ENCODE measurements at places on chromosomes 1 and 21.

DNA sequence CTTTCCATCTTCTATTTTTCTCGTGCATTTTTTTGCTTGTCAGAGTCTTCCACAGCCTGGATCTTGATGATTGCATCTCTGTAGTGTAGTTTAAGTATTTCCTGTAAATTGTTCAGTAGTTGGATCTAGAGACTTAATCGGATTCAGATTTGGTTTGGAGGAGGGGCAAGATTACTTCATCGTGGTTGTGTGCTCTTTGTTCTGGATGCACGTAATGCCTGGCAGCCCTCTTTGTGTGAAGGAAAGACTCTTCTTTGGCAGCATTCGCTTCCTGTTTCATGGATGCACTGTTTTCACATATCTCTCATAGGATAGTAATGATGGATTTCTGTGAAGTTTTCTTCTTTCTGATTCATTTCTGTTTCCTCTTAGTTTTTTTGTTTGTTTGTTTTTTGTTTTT lies 14.2 kb downstream of the SEMA4A start:
- H3K27me3 ChIP-seq, result no peaks in the 10 kb centered on the region
- no peak overlapping the region for H3K4me3 ChIP-seq
- no peak overlapping the region for H3K27ac ChIP-seq
- H3K4me1 ChIP-seq, result no peaks in the 10 kb centered on the region

- H3K4me3 ChIP-seq, result no peak overlapping the region
- no peak overlapping the region for H3K27ac ChIP-seq
- no peaks in the 10 kb centered on the region for H3K27me3 ChIP-seq
- H3K36me3 ChIP-seq, result no peaks in the 10 kb centered on the region
- H3K4me1 ChIP-seq, result no peaks in the 10 kb centered on the region
- no peak for DNase-seq
Observed at GRCh38 chr1:219138747-219139146, 34.9 kb upstream of the LYPLAL1 start.

DNA sequence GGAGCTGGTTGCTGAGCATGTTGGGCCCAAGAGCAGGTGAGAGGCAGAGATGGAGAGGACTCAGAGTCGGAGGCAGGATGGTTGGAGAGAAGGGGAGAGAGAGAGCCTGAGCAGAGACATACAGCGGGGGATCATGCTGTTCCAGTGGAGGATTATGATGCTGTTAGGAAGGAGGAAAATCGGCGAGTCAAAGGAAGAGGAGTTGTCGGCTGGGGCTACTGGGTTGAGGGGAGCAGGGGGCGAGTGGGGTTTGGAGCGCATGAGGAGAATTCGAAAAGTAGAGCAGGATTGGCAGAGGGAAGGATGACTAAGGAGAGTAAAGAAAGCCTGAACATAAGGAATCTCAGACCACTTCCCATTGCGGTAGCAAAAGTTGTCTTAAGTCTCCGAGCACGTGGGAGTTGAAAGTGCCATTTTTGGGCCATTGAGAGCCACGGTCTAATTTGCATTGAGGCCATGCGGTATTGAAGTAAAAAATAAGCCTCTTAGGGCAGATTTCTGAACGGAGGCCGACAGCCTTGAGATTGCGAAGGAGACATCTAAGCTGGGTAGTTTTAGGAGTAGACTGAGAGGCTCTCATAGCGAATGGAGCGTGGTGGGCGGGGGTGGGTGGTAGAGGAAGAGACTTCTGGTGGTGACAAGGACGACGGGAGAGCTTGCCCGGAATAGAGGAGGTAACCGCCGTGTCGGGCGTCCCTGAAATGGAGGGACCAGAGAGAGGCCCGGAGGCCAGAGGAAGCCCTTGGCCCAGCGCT lies 140.4 kb upstream of the ETV3 start:
- H3K36me3 ChIP-seq, result no peaks in the 10 kb centered on the region
- no peak for DNase-seq
- no peaks in the 10 kb centered on the region for H3K4me1 ChIP-seq
- no peak overlapping the region for H3K27ac ChIP-seq
- H3K4me3 ChIP-seq, result no peak overlapping the region
- peaks cover 3% of the 10 kb centered on the region for H3K27me3 ChIP-seq

- no peaks in the 10 kb centered on the region for H3K4me1 ChIP-seq
- no peaks in the 10 kb centered on the region for H3K27me3 ChIP-seq
Observed at GRCh38 chr21:29441651-29442050, 142.9 kb downstream of the BACH1 start.

GRCh38 chr1:34060901-34061415 lies 104.1 kb downstream of the CSMD2 start:
- no peak overlapping the region for H3K4me3 ChIP-seq
- no peak for DNase-seq
- H3K4me1 ChIP-seq, result no peaks in the 10 kb centered on the region
- no peaks in the 10 kb centered on the region for H3K27me3 ChIP-seq
- no peak overlapping the region for H3K27ac ChIP-seq
- H3K36me3 ChIP-seq, result peaks cover 26% of the 10 kb centered on the region

DNA sequence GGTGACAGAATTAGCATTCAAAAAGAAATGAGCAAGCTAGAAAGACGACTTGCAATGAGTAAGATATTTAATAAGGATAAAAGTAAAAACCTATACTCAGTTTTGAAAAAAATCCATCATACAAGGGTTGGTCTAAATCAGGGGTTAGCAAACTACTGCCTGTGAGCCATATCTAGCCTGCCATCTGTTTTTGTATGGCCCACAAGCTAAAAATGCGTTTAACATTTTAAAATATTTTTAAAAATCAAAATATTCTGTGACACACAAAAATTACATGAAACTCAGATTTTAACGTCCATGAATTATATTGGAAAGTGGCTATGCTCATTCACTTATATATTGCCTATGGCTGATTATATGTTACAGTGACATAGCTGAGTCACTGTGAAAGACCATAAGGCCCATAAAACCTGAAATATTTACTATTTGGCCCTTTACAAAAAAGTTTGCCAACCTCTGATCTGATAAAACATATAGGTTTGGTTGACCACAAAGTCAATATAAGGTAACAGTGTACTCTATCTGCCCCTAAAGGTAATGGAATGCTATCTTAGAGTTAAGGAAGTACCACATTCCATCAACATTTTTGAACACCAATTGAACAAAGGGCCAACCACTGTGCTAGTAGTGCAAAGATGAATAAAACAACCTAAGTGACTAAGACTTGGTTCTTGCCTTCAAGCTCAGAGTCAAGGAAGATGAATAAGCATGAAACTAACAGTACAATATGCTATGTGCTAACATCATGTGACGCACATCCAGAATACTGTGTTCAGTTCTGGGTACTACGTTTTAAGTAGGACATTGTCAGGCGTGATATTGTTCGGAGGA lies 3.2 kb downstream of the IFT25 start:
- no peaks in the 10 kb centered on the region for H3K4me1 ChIP-seq
- H3K36me3 ChIP-seq, result peaks cover 2% of the 10 kb centered on the region

- H3K36me3 ChIP-seq, result peaks cover 11% of the 10 kb centered on the region
- no peak for DNase-seq
- H3K27ac ChIP-seq, result no peak overlapping the region
Observed at GRCh38 chr1:68384872-68385411, 64.8 kb downstream of the RPE65 start.
